ENCODE measurements at places on chromosomes 5 and 9. TPM values are rescaled to one million over a fixed set of nuclear protein-coding genes. Genes with fewer than 3 reads are reported as not detected.

DNA sequence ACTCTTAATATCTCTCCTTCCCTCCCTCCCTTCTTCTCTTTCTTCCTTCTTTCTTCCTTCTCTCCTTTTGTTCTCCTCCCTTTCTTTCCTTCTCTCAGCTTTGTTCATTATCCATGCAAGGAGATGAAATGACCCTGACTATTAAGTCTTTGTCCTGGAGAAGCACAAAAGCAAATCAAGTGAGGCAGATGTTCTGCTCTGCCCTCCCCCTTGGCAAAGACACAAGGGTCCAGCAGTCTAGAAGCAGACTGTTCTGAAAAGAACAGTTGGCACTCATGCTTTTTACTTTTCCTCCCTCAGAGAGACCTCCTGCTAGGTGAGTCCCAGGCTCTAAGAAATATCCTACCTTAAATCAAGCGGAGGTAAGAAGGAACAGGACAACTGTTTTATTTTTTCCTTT is 1067.6 kb upstream of the DMAC1 start:
- H3K4me1 ChIP-seq: no peaks in the 10 kb centered on the region
- no peak for DNase-seq
- H3K27ac ChIP-seq: no peak overlapping the region
- H3K27me3 ChIP-seq: no peaks in the 10 kb centered on the region
- H3K36me3 ChIP-seq: no peaks in the 10 kb centered on the region

DNA sequence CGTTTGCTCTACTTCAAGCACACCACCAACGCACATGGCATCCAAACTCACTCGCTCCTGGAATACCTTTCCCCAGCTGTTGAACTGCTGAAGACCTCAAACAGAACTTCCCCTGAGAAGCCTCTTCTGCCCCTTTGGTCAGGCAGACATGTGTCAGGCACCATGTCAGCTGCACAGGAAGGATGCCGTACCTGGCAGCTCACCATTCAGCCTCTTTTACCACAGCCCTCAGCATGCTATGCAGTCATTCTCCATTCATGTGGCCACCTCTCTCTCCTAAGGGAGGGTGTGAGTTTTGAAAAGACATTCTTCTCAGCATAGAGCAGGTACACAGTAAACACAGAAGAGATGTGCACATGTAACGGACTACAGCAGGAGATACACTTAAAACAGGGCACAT is 14.2 kb downstream of the IL4 start:
- H3K27ac ChIP-seq: no peak overlapping the region
- DNase-seq: peak; percentile 17
- no peaks in the 10 kb centered on the region for H3K36me3 ChIP-seq
- H3K27me3 ChIP-seq: no peaks in the 10 kb centered on the region

DNA sequence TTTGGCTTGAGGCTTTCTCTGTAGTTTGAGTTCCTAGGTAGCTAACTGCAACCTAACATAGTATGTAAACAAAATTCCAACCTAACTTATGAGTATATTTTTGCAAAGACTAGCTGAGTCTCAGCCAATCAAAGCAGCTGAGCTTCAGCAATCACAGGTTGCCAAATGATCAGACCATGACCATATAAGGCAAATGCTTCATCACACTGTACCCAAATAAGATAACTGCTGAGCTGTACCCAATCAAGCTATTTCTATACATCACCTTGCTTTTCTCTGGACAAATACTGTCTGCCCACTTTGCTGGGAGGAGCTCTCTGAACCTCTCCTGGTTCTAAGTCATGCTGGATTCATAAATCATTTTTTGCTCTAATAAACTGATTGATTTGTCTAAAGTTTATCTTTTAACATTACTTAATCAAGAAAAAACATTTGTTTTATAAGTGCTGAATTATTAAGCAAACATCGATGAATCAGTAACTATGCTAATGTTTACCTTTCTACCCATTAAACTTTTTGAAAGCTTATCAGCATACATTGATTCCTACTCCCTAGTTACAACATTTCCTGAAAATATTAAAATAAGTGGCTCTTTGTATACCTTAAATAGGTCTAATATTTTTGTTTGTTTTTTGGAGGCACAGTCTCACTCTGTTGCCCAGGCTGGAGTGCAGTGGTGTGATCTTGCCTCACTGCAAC is 129.7 kb upstream of the PCA3 start:
- H3K4me1 ChIP-seq: no peaks in the 10 kb centered on the region
- H3K27ac ChIP-seq: no peak overlapping the region
- H3K36me3 ChIP-seq: no peaks in the 10 kb centered on the region
- DNase-seq: no peak
- no peaks in the 10 kb centered on the region for H3K27me3 ChIP-seq
- no peak overlapping the region for H3K4me3 ChIP-seq

GRCh38 chr5:103511554-103511885 is 51.1 kb downstream of the NUDT12 start:
- no peaks in the 10 kb centered on the region for H3K4me1 ChIP-seq
- H3K27me3 ChIP-seq: no peaks in the 10 kb centered on the region
- no peak overlapping the region for H3K4me3 ChIP-seq
- no peak overlapping the region for H3K27ac ChIP-seq

DNA sequence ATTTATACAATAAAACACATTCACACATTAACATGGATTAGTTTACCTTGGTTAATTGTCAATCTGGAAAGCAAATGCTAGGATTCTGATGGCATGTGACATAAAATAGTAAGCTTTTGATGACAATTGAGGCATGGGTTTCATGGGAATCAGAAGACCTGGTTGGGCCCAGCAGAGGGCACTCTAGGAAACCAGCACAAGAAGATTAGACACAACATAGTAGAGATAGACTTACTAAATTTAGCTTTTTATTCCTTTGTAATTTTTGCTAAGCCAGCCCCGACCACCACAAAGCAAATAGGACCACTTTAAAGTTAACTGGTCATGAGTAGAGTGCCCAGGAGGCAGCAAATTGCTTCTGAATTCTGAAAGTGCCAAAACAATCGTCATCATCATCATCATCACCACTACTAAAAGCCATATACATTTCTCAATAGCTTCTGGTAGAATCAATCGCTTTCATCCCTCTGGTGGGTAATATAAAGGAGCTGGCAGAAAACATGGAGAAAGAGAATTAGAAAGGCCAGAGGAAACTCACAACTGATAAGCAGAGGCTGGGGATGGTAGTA is 163.2 kb downstream of the ARRDC3 start:
- H3K4me3 ChIP-seq: no peak overlapping the region
- no peaks in the 10 kb centered on the region for H3K27me3 ChIP-seq
- H3K27ac ChIP-seq: no peak overlapping the region

DNA sequence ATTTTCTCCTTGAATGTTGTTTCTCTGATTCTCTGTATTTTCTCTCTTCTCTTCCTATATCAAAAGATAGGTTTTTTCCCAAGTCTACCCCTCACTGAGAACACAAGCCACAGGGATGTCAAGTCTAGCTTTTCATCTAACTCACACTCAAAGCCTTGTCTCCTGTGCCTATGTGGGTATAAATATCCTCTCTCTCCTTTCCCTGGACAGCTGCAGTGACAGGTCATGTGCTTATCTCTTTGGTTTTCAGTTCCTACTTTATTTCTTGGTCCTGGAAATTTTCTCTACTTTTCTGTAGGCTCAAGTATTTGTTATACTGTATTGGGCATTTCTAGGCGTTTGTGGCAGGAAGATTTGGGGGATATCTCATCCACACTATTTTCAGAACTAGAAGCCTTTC is 182.4 kb upstream of the MVB12B start:
- peaks cover 3% of the 10 kb centered on the region for H3K36me3 ChIP-seq
- H3K4me3 ChIP-seq: no peak overlapping the region
- no peaks in the 10 kb centered on the region for H3K4me1 ChIP-seq
- no peak overlapping the region for H3K27ac ChIP-seq
- H3K27me3 ChIP-seq: peaks cover 7% of the 10 kb centered on the region

- H3K27ac ChIP-seq: no peak overlapping the region
- peaks cover 19% of the 10 kb centered on the region for H3K36me3 ChIP-seq
- peaks cover 7% of the 10 kb centered on the region for H3K4me1 ChIP-seq
- H3K27me3 ChIP-seq: no peaks in the 10 kb centered on the region
These were observed 53.3 kb downstream of the MEGF10 start for GRCh38 chr5:127343866-127344265.

GRCh38 chr5:73218552-73219171 is 45.7 kb downstream of the TMEM174 start:
- peaks cover 16% of the 10 kb centered on the region for H3K27me3 ChIP-seq
- H3K36me3 ChIP-seq: no peaks in the 10 kb centered on the region
- no peaks in the 10 kb centered on the region for H3K4me1 ChIP-seq
- no peak overlapping the region for H3K27ac ChIP-seq

DNA sequence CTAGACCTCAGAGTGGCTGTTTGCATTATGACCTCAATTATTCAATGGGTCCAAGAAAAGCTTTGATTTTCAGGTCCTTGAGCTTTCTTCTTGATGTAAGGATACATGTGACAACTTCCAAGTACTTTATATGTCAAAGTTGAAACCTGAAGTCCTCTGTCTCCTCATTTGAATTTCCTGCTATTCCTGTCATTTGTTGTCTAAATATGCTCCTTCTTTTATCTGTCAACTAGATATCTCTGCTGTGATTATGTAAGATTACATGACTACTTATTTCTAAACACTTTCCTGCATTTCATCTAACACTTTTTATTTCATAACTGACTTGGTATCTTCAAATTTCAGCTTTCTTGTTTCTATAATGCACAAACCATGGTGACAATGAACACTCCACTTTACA is 670.0 kb upstream of the FAM174A start:
- H3K4me3 ChIP-seq: no peak overlapping the region
- no peak for DNase-seq
- no peaks in the 10 kb centered on the region for H3K36me3 ChIP-seq
- no peaks in the 10 kb centered on the region for H3K27me3 ChIP-seq

SOX30 gene
- total RNA-seq: 0.13 TPM

HK3 gene
- total RNA-seq: not detected

PDCD1LG2 gene
- total RNA-seq: not detected

SMIM33 gene
- total RNA-seq: not detected

GHR gene
- 0.20 TPM for total RNA-seq

LECT2 gene
- not detected for total RNA-seq

CDC20B gene
- 0.18 TPM for total RNA-seq

Measured in H9 (cell line).